ENCODE measurements at places on chromosomes 3 and 15.
A peak's percentile ranks its signal among the peaks of the same experiment; 100 is the strongest.

- no peak for DNase-seq
Observed at GRCh38 chr3:43584043-43584826, 37.6 kb downstream of the ANO10 start.

DNA sequence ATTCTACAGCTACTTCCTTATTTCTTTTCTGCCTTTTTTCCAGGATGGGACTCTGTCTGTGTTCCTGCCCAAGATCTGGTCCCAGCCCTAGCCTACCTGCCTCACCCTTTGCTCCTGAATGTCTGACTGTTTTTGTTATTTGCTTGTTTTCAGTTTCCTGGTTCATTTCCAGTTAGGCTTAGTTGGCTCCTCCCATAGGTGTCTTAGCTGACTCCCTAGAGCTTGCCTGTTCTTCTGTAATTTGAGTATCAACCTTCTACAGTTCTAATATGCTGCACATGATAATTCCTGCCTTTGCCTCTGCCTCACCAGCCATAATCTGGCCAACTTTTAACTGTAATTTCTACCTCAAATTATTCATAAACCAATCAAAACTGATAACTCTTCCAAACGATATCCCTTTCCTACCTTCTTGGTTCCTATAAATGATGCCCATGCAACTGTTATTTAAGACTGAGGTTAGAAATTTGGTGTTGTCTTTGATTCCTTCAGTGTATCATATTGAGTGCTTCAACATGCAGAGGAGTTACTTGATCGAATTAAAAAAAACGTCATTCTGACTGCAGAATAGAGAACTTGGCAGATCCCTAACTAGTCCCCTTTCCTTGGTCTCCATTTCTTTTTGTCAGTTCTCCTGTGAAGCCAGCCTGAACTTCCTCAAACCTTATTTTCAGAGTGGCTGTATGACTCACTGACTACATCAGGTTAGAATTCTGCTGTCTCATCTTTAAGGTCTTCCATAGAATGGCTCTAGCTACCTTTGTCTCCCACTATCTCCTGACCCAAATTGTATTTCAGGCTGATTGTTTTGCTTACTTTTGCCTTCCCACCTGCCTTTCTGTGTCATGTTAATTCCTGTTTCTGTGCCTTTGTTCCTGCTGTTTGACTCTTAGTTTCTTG, 8.4 kb downstream of the GOLM2 start:
- DNase-seq: no peak

DNA sequence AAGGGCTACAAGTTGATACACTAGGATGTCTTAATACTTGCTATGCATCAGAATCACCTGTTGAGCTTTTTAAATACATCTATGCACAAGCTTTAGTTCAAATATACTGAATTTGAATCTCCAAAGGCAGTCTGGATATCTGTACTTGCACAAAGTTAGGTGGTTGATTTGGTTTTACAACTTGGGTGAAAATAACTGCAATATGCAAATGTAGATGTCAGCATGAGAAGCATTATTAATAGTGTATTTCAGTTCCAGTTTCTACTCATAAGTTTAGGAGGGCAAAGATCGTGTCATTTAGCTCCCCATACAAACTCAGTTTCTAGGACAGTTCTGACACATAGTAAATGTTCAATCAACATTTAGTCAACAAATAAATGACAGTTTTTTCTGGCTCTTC, 25.6 kb downstream of the IQCB1 start:
- no peak for DNase-seq

- DNase-seq: no peak
Observed at GRCh38 chr3:129504471-129505100, 23.9 kb upstream of the RHO start.

GRCh38 chr3:192445770-192446644, 281.3 kb downstream of the FGF12 start:
- no peak for DNase-seq

GRCh38 chr3:140830391-140830790, 111.2 kb upstream of the SLC25A36 start:
- no peak for DNase-seq

DNA sequence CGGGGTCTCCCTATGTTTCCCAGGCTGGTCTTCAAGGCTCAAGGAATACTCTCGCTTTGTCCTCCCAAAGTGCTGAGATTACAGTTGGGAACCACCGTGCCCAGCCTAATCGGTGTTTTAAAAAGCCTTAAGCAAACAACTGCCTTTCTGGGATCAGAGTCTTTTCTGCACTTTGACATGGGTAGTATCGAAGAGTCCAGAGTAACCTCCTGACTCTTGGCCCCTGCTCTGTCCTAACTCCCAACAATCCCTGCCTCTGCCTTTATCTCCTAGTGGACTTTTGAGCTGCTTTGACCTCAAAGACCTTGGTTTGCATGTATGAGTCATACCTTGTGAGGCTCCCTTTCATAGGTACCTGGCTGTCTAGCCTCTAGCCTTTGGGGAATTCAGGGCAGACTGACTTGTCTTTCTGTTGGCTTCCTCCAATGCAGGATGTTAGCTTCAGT, 21.0 kb upstream of the HACD2 start:
- no peak for DNase-seq

DNA sequence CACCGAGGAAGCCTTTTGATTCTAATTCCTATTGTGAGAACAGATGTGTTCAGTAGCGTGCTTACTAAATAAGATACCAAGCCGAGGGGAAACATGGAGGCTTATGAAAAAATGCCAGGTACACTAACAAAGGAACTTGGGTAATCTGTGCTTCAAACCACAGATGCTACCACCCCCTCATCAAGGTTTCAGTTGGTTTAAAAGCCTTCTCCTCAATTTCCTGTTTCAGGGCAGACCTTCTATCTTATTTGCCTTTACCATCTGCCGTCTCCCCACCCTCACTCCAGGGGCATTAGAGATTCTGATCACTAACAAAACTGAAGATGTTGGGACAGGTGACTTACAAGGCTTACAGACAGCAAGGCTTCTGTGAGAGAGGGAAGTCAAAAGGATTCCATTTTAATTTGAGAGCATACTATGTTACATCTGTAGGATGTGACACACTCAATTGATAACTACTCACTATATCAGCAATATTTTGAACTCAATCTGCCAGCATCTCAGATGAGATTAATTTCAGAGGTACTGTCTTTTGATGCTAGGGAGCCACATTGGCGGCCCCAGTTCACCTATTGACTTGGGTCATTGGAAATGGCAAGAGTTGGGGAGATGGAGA, 60.6 kb upstream of the PLCL2 start:
- no peak for DNase-seq

DNA sequence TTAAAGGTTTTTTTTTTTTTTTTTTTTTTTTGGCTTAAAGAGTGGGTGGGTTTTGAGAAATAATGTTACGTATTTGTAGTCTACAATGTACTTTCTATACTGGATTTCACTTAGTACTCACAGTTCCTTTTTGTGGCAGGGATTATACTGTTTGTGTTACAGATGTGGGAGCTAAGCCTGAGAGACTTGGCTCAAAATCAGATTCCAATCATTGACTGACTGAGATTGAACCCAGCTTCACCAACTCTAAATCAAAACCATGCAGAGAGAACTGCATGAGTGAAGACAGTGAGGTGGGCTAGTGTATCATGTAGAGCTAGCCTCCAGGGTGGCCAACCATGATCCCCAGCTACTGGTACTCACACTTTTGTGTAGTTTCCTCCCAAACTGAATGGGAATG, 68.0 kb downstream of the TMEM108 start:
- no peak for DNase-seq

DNA sequence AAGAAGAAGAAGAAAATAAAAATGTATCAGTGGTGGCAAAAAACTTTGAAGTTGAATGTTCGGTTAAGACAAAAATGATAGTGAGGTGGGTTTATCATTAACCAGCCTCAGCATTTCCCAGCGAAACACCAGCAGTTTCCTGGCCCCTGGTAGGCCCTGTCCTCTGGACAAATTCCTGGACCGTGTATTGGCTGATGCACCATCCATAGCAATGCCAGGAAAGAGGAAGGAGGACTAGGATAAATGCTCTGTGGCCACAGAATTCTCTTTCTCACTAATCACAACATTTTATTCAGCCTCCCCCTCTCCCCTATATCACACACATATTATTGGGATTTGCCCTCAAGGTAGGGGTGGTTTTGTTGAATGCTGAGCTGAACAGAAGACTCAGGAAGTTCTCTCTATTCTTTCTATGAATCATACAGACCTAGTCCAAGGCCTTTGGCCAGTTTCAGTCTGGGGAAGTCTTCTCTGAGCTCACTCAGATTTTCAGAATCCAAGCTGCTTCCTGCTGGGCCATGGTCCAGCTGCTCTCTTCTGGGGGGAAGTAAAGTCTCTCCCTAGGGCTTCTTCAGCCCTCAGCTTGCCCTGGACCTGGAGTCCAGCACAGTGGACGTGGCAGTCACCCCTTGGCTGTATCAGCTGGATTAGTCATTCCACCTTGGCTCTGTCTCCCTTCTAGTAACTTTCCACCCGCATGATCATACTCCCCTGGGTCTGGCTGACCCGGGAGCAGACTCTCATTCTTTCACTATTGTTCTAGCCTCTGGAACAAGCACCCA, 27.6 kb downstream of the SLC28A1 start:
- no peak for DNase-seq

GRCh38 chr3:194672876-194673275, 885 bp upstream of the LSG1 start:
- DNase-seq: no peak

- DNase-seq: no peak
Observed at GRCh38 chr3:20254268-20255117, 68.5 kb upstream of the SGO1 start.

GRCh38 chr3:111616417-111617105, 21.4 kb upstream of the ZBED2 start:
- DNase-seq: peak; percentile 20

DNA sequence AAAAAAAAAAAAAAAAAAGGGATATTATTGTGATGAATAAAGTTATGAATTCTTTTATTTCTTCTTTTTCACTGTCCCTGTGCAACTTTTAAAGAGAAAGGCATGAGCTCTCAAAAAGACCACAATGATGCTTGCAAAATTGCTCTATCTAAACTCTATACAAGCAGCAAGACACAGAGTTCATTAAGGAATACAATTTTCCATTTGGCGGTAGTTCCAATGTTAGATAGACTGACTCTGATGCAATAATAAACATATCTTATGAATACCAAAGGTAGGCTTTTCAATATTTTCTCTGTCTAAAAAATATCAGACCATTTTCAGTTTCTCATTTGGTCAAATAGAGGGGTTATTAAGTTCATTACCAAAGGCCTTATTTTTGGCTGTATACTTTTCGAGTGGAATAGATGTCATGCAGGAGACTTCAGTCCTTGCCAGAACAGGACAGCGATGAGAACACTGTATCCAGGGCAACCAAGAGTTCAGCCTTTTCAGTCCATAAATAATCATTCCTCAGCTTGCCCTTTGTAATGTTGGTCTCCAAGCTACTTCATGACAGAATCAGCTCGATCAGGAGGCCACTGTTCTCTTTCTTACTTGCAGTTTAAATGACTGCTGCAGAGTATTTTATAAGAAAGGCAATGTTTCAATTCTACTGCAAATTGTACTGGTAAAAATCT, 162.9 kb upstream of the FAM3D start:
- DNase-seq: no peak

DNA sequence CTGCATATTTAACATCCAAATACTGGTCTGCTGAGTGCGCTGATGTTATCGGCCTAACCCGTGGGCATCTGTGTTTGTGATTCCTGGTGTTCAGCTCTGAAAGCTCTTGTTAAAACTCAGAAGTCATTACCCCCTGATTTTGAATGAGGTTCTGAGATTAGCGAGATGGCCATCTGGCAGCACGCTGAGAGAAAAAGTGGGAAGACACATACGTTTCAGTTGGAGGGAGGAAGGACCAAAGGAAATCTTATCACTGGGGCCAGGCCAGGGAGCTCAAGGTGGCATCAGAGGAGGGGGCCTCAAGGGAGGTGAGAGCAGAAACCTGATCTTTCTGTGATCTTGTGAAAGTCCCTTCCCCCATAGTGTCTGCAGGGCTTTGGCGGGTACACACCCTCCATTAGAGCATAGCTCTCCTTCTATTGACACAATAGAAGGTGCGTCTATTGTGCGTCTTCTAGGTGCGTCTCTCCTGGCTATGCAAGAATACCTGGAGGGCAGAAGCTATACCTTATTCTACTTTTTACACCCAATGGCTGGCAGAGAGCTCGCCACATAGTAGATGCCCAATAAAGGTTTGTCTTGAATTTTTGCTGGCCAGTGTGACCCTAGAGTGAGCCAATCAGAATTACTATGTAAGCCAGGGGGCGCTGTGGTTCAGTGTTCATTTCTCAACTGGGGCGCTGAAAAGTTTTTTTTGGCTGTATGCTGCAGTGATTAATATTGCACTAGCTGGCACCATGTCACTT, 182.4 kb downstream of the SHQ1 start:
- peak; percentile 13 for DNase-seq

- no peak for DNase-seq
Observed at GRCh38 chr3:172346161-172346560, 102.1 kb downstream of the GHSR start.

- DNase-seq: no peak
Observed at GRCh38 chr3:177795859-177796258, 598.6 kb upstream of the TBL1XR1 start.

GRCh38 chr3:174495311-174495710, 363.8 kb upstream of the NAALADL2 start:
- DNase-seq: no peak

GRCh38 chr15:33150971-33151370, 43.5 kb downstream of the FMN1 start:
- DNase-seq: no peak

- no peak for DNase-seq
Observed at GRCh38 chr15:95558131-95558530, 772.4 kb upstream of the NR2F2 start.

GRCh38 chr3:152650177-152650576, 184.8 kb upstream of the P2RY1 start:
- DNase-seq: no peak

DNA sequence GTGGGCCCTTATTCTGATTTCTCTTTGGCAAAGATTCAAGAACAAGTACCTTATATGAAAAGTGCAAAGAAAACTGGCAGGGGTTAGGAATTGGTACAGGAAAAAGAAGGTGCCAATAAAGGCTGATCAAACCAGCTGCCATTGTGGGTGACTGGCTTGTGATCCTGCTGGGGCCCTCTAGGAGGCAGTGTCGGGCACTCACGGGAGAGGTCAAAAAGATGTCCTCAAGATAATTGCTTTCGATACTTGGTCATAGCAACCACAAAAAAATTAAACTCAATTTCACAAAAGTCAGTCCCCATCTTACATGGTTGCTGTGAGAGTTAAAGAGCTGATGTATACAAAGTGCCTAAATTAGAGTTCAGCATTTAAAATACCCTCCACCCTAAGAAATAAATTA, 31.0 kb upstream of the CAV3 start:
- no peak for DNase-seq

DNA sequence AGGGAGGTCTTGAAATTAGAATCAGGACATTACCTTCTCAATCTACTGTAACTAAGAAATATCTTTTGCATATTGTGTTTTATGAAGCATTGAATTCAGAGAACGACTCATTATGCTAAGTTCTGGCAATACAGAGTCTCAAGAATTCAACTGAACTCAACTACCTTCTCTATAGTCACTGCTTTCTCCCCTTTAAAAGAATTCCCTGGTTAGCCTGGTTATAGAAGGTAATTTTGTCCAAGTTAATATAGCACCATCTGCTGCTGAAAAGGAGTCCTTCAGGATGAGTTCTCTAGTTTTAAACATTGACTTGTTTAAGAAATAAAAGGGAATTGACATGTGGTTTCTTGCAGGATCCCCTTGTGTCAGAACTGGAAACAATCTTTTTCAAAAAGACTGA, 60.2 kb downstream of the IL16 start:
- no peak for DNase-seq

Data from activated CD4-positive, CD25-positive, alpha-beta regulatory T cell treated with anti-CD3 and anti-CD28 coated beads, Interleukin-2, amount 50 U/mL, for 16 hours (primary cell).